ENCODE measurements at places on chromosomes 13 and 19.

GRCh38 chr13:91115776-91116175 lies 231.7 kb upstream of the MIR17HG start:
- no peak for DNase-seq

GRCh38 chr13:50410921-50411746 lies 395.9 kb downstream of the KCNRG start:
- DNase-seq = no peak

DNA sequence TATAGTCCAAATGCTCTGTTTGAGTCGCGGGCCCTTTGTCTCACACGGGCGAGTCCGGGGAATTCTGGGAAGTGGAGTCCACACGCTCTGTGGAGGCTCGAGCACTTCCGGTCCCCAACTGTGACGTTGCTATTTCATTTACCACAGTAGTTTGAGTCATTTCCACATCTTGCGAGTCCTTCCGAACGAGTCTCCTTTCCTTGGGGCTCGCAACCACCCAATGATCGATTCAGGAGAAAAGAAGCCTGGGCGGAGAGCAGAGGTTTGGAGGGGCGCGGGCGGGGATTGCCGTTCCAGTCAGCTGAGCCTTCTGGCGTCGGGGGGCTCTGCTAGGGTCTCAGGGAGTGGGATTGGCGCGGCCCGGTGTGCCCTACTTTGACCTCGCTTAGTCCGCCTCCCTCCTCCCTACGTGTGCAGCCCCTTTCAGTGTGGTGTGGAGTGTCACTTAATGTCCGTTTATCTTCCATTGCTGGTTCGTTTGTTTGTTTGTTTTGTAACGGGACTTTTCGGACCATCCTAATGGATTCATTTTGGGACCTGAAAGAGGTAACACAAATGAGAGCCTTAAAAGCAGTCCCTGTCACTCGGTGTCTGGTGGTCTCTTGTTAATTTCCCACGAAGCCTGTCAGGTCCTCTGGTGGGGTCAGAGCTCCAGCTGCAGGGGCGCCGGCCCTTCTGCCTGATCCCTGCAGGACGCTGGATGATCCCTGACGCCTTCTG lies at the start of gene ZNF222:
ZNF222 (plus strand) TSS at position 163 of the 720 bp plus-strand sequence; CDS start at position 221, 58 bp downstream.
- peak; percentile 74 for DNase-seq

- no peak for DNase-seq
These were observed at the start of gene MARK4 for GRCh38 chr19:45250832-45251451. MARK4 (plus strand) TSS chr19:45251271; CDS start chr19:45251589, 318 bp downstream.

DNA sequence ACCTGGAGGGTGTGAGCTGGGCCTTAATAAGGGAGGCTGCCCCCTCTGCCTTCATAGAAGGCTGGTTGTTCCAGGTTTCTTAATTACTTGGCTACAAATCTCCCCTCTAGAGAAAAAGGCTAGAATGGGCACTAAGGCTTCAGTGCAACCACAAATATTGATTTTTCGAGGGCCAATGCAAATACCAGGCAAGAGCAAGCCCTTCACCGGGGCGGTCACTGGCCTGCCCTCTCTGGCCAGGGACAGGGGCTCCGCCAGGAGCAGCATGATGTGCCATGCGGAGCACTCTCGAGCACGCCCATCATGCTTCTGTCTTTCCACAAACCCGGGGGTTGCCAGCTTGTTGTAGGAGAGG lies 127.8 kb upstream of the SPACA7 start:
- no peak for DNase-seq

DNA sequence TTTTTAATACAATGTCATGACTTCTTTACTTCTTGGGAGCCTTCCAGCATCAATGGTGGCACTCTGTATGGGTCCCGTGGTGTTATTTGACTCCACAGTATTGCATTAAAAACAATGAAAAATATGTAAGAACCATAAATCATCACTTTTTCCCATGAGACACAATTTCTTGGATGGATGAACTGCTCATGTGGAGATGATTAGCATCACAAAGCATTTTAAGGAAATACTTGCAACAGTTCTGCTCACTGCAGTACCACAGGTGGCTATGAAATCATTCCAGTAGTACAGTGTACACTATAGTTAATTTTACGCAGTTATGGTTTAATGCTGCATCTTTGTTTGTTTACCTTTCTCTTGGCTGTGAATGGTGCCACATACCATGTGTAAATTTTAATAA lies 37.2 kb upstream of the C1QTNF9B start:
- no peak for DNase-seq

DNA sequence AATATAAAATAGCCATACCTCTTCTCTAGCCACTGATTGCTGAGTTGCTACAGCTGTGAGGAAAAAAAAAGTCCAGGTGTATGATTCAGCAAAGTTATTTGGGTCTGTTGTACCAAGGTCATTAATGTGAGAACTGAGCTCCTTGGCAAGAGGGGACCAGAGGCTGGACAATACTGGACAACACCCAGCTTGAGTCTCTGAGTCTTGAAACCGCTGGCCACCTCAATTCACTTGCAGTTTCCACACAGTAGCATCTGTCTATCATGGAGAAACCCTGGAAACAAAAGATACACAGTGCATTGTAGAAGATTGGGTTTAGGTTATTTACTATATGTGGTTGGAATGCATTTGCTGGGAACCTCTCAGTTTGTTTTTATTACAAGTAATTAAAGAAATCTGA lies 60.4 kb downstream of the WDFY2 start:
- no peak for DNase-seq

- no peak for DNase-seq
These were observed 963.1 kb downstream of the EFNB2 start for GRCh38 chr13:105572401-105572800.

- DNase-seq = no peak
These were observed 843 bp downstream of the MEX3D start for GRCh38 chr19:1567116-1567847.

- no peak for DNase-seq
These were observed 14.7 kb downstream of the UBAC2 start for GRCh38 chr13:99215184-99215830.

GRCh38 chr13:91331047-91331915 lies 16.2 kb upstream of the MIR17HG start:
- DNase-seq = no peak

DNA sequence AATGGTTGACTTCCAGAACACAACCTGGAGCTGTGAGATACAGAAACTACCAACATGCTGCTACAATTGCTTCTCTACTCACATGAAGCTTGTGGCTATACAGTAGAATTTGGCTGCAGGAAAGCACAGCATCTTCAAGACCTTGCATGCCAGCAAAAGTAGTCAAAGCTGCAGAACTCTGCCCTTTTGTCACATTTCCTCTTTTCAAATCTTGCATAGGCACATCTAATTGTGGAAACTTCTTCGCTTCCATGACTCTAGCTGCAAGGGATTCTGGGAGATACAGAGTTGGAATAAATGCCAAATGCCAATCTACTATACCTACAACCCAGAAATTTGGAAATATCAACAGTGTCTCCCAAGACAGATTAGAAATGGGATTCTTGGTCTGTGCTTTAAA lies 462.2 kb downstream of the FOXO1 start:
- DNase-seq = no peak

- DNase-seq = no peak
These were observed 573 bp upstream of the ZNF614 start for GRCh38 chr19:52028780-52029123.

GRCh38 chr13:21579754-21580316 lies 24.1 kb downstream of the MICU2 start:
- DNase-seq = no peak

DNA sequence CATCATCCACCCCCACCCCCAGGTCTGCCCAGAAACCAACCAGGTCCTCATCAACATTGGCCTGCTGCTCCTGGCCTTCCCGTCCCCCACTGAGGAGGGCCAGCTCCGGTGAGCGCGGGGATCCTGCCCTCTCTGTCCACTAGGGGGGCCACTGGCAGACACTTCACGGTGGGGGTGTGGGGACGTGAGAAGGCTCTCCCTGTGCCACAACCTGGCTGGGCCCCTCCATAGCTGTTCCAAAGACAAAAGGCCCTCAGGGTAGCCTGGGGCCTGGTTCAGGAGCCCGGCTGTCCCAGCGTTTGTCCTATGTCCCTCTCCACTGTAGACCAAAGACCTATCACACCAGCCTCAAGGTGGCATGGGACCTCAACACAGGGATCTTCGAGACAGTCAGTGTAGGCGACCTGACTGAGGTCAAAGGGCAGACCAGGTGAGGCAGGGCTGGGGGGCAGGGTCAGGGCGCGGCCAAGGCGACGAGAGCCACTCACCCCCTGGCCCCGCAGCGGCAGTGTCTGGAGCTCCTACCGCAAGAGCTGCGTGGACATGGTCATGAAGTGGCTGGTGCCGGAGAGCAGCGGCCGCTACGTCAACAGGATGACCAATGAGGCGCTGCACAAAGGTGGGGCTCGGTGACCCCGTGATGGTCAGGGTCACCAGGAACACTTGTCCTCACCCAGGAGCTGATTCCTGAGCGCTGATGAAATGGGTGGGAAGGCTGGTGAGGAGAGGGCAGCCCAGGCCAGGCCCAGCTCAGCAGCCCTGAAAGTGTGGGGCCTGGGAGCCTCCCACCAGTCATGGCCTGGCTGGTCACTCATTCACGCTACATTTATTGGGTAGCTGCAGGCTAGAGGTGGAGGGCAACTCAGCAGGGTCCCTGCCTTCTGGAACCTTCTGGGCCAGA lies 7.9 kb downstream of the DCAF15 start:
- DNase-seq = no peak

GRCh38 chr13:33832872-33833271 lies 14.9 kb downstream of the RFC3 start:
- DNase-seq = no peak

DNA sequence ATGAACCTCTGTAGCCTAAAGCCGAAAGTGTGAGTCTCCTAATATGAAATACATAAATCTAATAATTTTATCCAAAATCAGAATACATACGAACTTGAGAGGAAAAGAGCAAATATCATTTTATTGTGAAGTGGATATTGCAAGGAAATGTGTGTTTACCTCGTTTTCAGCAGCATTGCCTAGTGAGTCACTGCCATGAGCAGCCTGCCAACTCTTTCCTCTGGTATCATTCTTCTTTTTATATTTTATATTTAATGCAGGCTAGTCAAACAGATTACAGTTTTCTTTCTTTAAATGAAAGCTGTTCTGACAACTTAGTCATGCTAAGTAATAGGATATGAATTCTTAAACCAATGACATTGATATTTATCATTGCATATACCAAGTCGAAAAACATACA lies 44.2 kb downstream of the EDNRB start:
- no peak for DNase-seq

- no peak for DNase-seq
These were observed 6.6 kb downstream of the ZNF599 start for GRCh38 chr19:34766386-34766785.

Data from iPS DF 6.9 (cell line).